Stimulated activated CD4-positive, alpha-beta T cell treated with anti-CD3 and anti-CD28 coated beads, Interleukin-2, amount 100 ng/mL, for 48 hours (primary cell): ENCODE measurements at places on chromosomes 11 and 22.

- DNase-seq: no peak
Observed at GRCh38 chr22:30347255-30347892, 9.3 kb downstream of the SF3A1 start.

- no peak for DNase-seq
Observed at GRCh38 chr11:66004186-66004585, 1.9 kb downstream of the BANF1 start.

- no peak for DNase-seq
Observed at GRCh38 chr22:42548597-42549330, 5.0 kb upstream of the SERHL2 start.

DNA sequence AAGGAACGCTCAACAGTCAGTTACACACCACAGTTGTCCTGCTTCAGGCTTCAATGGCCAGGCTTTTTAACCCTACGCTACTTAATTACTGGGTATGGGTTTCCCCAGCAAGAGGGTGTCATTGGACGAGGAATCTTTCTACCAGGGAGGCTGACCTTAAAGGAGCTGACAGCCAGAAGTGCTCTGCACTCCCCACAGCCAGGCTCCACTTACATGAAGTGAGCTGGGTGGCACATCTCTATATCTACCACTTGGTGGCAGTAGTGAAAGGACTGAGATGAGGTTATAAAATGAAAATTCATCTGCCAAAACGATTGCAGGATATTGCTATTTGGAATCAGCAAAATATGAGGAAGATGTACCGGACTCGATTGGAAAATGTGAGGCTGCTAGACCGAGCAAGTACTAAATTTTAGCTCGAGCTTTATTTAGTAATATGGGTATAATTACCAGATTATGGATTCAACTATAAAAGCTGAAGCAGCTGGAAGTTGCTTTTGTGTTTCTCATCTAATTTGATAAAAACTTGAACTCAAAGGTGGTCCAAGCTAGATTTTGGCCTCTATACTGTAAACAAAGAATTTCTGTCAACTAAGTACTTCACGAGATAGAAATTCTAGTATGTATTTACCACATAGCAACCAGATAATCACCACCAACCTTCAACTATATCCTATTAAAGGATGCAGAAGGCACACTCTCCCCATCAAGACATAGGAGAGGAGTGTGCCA, 53.9 kb upstream of the CEP126 start:
- peak; percentile 5 for DNase-seq

DNA sequence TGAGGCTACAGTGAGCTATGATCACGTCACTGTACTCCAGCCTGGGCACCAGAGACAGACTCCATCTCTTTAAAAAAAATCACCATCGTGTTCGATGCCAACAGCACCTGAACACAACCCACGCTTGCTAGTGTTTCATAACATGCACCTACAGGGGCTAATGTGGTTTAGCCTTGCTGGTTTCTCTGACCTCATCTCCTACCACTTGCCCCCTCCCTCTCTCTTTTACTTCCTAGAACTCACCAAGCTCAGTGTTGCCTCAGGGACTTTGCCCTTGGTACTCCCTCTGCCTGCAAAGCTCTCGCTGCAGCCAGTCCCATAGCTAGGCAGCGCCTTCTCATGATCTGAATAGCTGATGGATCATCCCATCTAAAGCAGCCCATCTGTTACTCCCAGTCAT, 99.8 kb downstream of the FBXO7 start:
- no peak for DNase-seq

- DNase-seq: no peak
Observed at GRCh38 chr22:29820961-29821290, 17.1 kb downstream of the ASCC2 start.

DNA sequence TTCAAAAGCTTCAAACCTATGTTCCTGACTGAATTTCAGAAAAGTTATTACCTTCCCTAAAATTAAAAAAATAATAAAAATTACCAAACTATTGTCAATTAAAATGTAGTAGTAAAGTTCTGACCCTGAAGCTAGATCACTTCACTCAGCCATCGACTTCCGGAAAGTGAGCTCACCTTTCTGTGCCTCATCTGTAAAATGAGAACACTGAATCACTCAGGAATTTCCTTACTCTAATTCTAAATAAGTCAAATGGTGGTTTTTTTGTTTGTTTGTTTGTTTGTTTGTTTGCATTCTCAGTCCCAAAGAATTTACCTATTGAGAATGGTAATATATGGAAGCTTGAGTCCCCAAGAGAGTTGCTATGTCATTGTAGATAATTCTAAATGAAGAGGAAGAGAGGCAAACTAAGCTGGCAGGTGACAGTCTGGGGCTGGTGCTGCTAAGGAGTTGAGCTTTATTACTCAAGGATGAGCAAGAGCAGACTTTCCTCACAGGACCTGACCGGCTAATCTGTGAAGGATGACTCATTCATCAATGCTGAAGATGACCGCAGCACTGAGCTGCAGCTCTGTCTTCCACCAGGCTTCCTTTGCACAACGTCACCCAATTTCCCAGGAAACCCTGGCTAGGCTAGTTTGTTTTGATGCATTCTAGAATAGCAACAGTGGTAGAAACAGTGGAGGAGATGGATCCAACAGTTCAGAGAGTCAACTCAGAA, 248.8 kb downstream of the RAB38 start:
- no peak for DNase-seq

GRCh38 chr11:121649798-121650197, 197.0 kb upstream of the SORL1-AS1 start:
- DNase-seq: no peak

DNA sequence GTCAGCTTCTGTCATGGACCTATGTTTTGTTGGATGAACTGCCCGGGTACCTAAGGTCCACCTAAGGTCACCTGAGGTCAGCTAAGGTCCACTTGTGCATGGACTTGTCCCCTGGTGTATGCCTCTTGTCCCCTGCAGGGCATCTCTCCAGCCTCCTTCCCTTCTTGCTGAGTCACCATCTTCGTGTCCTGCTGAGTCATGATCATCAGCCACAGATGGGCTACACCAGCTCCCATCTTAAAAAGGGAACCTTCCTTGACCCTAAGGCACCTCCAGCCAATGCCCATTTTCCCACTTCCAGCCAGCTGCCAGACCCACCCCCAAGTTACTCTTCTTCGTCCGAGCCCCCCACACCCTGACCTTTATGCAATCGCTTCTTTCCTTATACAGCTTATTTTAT, 544.9 kb downstream of the TBC1D22A start:
- no peak for DNase-seq

GRCh38 chr11:124359566-124359965, 24.7 kb downstream of the OR8B2 start:
- DNase-seq: no peak

DNA sequence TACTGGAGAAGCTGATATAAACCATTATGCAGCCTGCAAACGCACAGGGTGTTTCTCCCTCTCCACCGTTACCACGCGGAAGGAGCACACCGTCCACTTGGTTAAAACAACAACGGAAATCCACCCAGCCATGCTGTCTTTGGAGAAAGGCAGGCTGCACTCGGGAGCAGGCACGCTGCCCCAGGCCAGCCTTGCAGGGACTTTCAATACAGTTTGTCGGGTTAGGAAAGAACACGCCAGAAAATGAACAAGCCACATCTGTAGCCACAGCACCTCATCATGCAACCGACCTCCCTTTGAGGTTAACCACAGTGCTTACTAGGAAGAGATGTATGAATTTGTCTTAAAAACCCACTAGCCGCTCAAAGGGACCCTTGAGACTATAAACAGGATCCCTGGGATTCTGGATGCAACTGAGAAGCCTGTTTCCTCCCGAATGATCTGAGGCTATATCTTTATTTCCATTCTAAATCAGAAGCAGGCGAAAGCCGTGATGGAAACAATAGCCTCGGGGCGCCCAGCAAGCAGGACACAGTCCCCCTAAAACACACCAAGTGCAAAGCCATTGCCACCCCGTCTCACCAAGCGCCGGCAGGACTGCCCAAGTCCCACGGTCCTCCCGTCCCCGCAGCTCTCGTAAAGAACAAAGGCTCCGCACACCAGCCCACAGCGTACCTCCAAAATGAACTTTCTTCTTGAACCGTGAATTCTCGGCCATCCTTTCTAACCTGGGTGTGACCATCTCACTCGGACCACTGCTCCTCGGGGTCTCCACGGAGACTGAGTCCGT, 318.9 kb downstream of the CTTN start:
- DNase-seq: no peak
